ENCODE measurements at places on chromosomes 4 and X.

DNA sequence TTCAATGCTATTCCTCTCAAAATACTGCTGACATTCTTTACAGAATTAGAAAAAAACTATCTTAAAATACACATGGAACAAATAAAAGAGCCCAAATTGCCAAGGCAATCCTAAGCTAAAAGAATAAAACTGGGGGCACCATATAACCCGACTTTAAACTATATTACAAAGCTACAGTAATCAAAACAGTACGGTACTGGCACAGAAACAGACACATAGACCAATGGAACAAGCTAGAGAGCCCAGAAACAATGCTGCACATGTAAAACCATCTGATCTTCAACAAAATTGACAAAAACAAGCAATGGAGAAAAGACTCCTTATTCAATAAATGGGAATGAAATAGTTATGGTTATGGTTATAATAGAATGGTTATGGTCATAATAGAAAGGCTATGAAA is 482.6 kb downstream of the IDS start:
- DNase-seq: no peak

GRCh38 chrX:69523314-69523713 is 19.2 kb downstream of the NALF2 start:
- no peak for DNase-seq

DNA sequence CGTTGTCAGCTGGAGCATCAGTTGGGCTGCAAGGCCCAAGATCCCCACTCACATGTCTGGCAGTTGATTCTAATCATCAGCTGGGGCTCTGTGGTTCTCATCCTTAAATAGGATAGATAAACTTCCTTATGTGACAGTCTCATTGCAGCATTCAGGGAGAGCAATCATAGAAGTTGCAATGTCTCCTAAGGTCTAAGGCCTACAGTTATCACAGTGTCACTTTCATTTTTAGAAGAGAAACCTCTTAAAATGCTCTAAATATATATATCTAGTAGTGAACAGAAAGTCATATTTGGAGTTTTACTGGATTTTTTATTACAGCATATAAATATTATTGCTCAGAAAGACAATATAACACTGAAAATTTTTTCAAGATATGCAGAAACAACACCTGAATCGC is 226.0 kb upstream of the PPP1R2C start:
- DNase-seq: no peak

GRCh38 chr4:80948141-80948540 is 82.4 kb upstream of the BMP3 start:
- no peak for DNase-seq

DNA sequence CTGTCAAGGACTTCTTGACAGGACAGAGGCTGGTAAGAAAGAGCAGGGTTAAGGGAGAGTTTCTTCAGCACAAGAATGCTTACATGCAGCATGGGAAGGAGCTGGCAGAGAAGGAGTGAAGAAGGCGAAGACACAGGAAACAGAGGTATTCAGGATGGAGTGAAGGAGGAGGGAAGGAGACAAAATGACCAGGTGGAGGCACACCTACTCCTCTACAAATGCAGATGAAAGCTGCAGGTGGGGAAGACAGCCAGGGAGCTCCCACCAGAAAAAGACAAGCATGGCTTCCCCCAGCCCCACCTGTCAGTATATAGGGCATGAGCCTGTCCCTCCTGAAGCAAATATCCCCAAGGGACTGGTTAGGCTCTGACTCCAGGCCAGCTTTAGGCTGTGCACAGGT is 29.6 kb upstream of the NKRF start:
- no peak for DNase-seq
